Stimulated activated CD4-positive, alpha-beta T cell treated with anti-CD3 and anti-CD28 coated beads, Interleukin-1b, Interleukin-23, amount 100 ng/mL, for 1 hour (primary cell): ENCODE measurements at places on chromosomes 5 and 9.

DNA sequence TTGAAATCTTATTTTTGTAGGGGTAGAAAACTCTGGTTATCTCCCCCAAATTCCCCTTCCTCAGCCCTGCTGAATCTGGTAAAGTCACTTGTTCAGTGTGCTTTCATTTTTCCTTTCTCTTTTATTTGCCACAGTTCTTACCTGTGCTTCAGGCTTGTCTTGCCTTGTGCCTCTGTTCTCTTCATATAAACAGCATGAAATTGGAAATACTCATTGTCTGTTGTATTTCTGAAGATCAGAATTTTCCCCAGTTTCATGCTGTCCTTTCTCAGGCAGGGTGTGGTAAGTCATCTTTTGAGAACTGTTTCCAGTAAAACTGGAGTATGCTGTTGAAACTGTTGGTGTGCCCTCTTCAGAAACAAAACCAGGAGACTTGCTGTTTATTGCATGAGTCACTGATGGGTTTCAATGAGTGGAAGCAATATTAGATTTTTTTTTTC lies 7.0 kb downstream of the PAM start:
- no peak for DNase-seq

DNA sequence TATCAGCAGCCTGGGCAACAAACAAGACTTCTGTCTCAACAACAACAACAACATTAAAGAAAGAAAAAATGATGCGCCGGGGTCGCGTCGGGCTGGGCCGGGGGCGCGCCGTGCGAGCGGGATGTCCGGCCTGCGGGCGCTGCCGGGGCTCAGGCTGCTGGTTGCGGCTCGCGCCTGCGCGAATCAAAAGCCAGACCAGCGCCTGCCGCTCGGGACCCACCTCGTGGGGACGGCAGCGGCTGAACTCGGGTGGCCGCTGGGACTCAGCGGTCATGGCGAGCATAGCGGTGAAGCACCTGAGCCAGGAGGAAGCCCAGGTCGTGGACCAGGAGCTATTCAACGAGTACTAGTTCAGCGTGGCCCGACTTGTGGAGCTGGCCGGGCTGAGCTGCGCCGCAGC lies 11.9 kb upstream of the NHP2 start:
- no peak for DNase-seq

- DNase-seq, result no peak
Observed at GRCh38 chr5:106759581-106759980, 911.2 kb downstream of the EFNA5 start.

DNA sequence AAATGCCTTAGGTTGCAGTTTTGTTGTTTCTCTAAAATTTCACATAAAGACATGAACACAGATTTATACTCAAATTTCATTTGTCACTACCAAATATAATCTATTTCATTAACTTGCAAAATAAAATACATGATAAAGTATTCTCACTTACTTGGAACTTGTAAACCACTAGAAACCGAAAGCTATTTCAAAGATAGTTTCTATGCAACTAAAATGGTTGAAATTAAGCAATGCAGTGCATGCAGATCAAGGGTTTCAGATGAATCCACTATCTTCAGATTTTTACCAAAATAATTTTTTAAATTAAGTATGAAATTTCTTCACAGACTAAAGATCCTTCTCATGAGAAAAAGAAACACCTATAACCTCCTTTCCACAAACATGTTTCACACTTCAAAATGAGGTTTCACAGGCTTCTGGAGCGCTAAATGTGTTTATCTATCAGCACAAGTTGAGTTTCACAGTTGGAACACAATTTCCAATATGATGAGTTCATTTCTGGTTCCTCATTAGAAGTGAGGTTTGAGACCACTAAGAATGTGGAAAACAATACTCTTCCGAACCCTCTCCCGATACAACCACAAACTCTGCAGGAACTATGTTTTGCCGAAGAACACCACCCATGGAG lies 63.9 kb downstream of the EPB41L4A start:
- no peak for DNase-seq

DNA sequence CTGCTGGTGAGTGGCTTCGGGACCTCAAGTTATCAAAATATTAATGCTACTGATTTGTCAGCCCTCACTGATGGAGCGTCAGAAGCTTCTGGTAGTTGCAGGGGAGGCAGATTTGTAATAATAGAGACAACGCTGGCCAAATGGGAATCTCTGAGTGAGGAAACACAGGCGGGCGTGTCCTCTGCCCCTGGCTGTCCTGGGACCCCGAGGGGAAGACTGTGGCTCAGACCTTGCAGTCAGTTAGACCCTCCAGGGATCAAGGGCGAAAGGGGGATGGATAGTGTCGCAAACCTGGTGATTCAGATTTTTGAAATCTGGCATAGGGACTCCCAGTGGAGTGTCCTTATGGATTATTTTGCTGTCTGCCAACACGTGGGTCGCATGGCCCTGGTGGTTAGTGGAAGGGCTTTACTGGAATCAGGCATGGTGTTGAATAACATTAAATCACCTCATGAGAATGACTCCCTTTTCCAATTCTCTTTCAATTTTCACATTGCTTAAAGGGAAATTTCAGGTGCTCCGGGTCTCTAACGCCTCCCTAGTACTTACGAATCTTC lies 35.1 kb upstream of the NTNG2 start:
- DNase-seq, result no peak

DNA sequence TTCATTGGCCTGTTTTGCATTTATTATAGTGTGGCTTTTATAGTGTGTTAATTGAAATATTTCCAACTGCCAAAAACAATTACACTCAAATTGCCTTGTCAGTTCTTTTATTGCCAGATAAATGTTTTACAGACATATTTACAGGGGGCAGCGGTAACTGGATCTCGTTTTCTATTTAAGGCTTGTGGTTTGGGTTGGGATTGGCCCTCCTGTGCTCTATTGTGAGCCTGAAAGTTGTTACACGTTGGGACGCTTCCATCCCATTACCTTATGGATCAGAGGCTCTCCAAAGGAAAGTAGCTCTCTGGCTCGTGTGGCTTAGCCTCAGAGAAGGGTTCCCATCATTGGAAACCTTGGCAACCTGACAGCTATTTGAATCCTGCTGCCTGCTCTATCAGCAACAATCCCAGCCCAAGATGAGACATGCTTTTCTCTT lies 20.8 kb downstream of the DNAI1 start:
- DNase-seq, result no peak

DNA sequence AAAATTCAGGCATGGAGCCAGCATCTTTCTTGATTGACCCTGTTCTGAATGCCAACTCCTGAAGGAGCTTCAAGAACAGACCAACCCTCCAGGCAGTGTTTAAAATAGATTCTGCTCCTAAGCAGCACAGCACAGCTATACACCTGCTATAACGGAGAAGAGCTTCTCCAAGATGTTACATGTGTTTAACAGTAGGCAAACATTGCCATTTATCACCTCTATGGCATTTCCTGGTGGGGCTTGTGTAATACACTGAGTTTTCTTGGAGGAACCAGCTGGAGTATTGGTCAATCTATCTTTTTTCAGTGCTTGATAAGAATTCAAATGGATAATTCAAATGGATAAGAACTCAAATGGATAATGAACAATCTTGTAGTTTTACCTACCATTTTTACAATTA lies 615.1 kb downstream of the CDH12 start:
- no peak for DNase-seq

GRCh38 chr5:129747572-129748407 lies at the start of gene MINAR2:
Gene MINAR2, plus strand, starts transcription at chr5:129748094. Its CDS starts 97 bp downstream, at chr5:129748191.
- no peak for DNase-seq

GRCh38 chr5:138876811-138877210 lies 1.7 kb upstream of the LRRTM2 start:
- no peak for DNase-seq

GRCh38 chr5:139765409-139766217 lies 30.0 kb upstream of the PSD2 start:
- DNase-seq, result peak; percentile 68

GRCh38 chr5:6785861-6786180 lies 72.6 kb downstream of the TENT4A start:
- DNase-seq, result no peak

DNA sequence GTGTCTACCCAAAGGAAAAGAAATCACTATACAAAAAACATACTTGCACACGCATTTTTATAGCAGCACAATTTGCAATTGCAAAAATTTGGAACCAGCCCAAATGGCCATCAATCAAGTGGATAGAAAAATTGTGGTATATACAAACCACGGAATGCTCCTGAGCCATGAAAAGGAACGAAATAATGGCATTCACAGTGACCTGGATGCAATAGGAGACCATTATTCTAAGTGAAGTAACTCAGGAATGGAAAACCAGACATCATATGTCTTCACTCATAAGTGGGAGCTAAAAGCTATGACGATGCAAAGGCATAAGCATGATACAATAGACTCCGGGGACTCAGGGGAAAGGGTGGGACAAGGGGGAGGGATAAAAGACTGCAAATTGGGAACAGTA lies 78.4 kb downstream of the ENC1 start:
- DNase-seq, result no peak

- no peak for DNase-seq
Observed at GRCh38 chr9:33690143-33690933, 105.0 kb upstream of the PRSS3 start.
